ENCODE measurements at places on chromosomes 2 and 18.

DNA sequence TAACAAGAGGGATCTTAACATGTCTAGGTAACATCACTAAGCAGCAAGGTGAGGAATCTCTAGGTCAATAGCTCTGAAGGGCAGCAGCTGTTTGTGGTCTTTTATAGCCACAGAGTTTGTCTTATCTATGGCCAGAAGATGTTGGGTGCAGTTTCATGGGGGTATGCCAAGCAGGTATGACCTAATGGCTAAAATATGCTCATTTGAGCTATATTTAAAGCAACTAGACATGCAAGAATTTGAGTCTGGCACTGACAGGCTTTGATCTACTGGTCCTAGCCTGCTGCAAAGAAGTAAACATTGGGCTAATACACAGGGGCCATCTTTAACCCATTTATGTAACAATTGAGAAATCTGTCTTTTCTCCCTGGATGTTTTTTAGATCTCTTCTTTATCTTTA lies 13.9 kb upstream of the UGP2 start:
- DNase-seq = no peak

GRCh38 chr2:241639385-241639784 lies 1.9 kb downstream of the ATG4B start:
- no peak for DNase-seq

DNA sequence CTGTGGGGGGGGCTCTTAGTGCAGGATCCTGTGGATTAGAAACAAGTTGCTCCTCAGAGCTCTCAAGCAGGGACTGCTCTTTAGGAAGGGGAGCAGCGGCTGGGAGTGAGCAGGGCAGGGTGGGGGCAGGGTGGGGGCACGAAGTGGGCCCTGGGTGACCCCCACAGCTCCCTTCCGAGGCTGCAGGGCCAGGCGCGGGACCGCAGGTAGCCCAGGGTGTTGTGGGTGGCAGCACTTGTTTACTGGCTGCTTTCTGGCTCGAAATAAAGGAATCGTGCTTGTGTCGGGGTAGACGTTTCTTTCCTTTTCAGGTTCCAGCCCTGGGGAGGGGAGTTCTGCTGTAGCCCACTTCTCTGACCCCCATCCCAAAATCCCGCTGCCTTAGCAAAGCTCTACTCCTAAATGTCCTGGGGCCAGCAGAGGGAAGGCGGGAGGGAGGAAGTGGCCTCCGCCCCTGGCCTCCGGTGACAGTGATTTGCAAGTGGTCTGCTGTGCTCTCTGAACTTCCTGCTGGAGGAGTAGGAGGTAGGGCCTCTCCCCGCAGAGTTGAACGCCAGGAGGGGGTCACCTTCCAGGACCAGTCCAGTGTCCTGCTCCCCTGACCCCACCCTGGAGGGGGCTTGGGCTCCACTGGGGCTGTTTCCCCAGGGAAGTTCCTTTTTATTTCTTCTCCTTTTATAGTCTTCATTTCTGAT lies 8.3 kb downstream of the NEU4 start:
- DNase-seq = no peak

DNA sequence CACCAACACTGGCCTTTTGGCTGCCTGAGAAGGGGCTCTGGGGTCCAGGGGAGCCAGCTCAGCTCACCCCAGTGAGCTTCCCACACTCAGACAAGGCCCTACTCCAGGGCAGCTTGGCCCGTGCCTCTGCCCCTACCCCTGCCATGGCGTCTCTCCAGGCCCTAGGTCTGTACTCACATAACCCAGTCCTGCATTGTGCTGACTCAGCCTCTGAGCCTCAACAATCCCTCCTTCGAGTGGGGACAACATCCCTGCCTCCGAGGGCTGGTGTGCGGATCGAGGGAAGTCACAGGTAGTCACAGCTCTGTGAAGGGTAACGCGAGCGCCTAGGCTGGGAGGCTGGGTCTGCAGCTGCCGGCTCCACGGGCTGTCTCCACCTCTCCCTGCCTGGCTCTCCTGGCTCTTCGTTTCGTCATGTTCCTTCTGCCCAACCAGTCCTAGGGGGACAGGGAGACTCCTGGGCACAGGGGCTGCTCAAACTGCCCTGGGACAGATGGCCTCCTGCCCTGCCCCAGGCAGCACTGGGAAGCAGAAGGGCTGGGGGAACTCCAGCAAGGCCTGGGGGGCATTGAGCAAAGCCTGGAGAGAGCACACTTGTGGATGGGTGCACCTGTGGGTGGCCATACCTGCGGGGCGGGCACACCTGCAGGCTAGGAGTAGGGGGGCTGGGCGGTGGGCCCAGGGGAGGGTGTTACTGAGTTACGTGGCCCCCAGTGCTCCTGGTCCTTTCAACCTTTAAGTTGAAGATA lies 74.6 kb downstream of the RRM2 start:
- no peak for DNase-seq

DNA sequence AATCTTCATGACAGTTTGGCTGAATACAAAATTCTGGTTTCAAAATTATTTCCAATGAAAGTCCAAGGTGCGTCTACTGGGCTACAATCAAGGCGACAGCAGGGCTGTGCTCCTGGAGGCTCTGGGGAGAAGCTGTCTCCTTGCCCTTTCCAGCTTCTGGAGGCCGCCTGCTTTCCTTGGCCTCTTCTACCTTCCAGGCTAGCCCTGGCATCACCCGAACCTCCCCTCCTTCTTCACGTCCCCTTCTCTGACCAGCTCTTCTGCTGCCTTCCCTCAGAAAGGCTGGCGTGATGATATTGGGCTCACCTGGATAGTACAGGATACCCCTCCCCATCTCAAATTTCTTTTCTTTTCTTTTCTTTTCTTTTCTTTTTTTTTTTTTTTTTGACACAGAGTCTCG lies 115.5 kb downstream of the KCNF1 start:
- DNase-seq = no peak

DNA sequence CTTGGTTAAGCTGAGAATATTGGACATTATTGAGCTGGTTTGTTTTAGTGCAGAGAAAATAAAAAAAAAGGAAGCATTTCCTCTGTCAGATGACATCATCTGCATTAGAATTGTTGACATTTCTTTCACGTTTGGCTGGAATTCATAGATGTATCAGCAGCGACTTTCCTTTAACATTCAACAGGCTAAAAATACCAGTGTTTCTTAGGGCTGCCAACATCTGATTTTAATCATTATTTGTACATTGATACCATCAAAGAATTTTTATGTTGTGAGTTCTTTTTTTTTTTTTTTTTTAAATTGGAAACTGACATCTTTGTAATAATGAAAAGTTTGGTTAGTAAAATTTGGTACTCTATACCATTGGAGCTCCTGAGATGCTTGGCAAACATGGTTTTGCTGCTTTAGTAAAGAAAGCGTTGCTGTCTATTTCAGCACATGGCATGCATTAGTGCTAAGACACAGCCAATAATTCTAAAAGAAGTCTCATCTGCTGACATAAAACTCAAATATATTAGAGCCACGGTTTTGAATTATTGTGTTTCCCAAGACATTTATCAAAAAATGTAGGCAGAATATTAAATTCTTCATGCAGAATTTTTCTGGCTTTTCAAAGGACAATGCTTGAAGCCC lies 33.6 kb downstream of the GTF2A1L start:
- DNase-seq = no peak

DNA sequence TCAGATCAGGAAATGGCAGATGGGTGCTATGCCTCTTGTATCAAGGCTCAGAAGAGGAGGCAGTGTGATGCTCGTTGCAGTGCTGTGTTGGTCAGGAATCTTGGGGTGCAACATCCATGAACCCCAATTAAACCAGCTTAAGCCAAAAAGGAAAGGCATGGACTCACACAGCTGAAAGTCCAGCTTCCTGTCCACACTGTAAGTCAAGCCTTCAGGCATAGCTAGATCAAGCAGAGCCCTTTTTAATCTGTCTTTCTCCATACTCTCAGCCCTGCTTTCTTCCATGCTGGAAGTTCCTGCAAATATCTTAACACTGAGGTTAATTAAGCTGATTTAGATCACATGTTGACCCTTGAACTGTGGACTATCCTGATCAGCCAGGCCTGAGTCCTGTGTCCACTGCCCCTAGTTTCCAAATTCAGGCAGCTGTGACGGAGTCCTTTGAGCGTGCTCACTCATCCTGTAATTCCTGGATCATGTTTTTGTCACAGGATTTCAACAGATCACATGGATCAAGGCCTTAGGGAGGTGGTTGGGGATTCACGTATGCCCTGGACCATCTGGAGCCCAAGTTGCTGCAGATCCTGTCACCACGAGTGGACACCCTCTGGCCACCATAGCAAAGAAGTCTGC lies 4.5 kb upstream of the C2orf74 start:
- no peak for DNase-seq

GRCh38 chr2:216596980-216597509 lies 36.2 kb upstream of the IGFBP2 start:
- DNase-seq = no peak

DNA sequence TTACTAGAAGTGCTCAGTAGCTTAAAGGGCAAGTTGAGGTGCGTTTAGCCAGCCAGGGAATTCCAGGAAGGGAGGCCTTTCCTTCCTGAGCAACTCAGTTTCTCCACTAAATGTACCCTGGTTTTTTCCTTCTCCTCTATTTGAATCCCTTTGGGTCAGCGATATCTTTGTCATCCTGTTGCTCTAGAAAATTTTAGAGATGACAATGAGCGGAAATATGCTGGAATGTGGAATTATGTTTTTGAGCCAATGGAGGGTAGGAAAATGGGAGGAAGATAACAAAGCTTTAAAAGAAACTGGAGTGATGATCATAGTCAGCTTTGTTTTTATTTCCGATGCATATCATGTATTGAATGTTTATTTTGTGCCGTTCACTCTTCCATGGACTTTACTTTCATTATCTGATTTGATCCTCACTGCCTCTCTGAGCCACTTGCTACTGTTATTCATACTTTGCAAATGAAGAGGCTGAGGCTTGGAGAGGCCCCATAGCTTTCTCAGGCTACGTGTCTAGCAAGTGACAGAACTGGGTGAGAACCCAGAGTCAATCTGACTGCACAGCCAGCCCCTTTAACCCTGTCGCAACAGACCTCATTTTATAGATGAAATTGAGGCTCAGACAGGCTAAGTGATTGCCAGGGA lies 67.3 kb downstream of the NTSR2 start:
- DNase-seq = no peak
